ENCODE measurements at places on chromosomes 2 and 18.

DNA sequence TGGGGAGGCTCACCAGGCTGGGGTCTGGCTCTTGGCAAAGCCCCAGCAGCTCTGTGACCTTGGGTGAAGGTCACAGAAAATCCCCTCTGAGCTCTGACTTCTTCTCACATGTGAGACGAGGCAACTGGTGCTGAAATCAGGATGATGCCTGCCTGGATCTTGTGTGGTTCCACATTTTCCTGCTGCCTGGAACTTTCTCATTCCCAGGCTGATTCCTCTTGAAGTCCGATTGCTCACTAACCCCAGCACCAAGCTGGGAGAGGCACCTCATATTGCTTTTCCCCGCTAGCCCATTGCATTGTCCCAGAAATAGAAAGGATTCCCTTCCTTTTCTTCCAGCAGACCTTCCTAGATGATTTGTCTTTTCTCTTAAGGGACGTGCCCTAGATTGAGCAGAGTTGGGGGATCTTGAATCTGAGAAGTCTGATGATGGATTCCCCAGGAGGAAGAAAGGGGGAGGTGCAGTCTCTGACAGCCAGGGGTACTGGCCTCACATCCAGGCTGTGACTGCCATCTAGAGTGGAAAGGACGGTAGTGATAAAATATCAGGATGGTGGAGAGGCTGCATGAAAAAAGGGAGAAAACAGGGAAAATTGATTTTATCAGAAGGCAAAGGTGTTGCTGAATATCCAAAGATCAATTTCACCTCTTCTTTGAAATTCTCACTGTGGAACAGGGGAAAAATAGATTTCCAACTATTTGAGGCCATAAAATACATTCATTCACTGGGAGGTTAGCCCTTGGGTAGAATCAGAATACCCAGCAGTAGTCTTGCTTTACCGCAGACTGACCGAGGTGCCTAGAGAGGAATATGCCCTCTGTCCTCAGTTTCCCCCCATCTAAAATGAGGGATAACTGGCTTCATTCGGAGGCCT is 96.3 kb downstream of the FAM210A start:
- DNase-seq: no peak

- no peak for DNase-seq
Observed at GRCh38 chr2:221231511-221231910, 340.6 kb downstream of the EPHA4 start.

GRCh38 chr18:46291149-46291548 is 187.0 kb downstream of the HAUS1 start:
- no peak for DNase-seq

- no peak for DNase-seq
Observed at GRCh38 chr2:64769392-64770044, 115.8 kb upstream of the SERTAD2 start.

- no peak for DNase-seq
Observed at GRCh38 chr18:58140387-58141325, 96.6 kb downstream of the NEDD4L start.

- DNase-seq: no peak
Observed at GRCh38 chr2:58893656-58894351, 652.7 kb upstream of the FANCL start.

GRCh38 chr2:190420801-190421200 is 12.6 kb downstream of the MFSD6 start:
- DNase-seq: no peak

GRCh38 chr2:72138011-72138881 is 9.4 kb downstream of the CYP26B1 start:
- no peak for DNase-seq

- DNase-seq: no peak
Observed at GRCh38 chr2:128732976-128733431, 414.3 kb upstream of the HS6ST1 start.

- DNase-seq: no peak
Observed at GRCh38 chr2:84870306-84870705, 10.6 kb downstream of the TRABD2A start.

DNA sequence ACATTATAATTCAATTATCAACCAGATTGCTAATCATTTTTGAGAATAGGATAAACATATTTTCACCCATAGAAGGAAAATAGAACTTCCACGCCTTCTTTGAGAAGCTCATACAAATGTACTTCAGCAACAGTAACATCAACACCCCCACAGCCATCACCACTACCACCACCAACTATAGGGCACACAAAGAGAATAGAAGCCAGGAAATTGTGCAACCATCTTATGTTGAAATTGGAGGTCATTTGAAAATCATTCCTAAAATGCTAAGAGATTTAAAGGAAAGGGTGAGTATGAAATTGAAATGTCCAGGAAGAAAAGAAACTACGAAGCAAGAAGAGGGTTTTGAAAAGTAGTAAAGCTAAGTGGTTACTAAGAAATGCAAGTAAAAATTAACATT is 563.4 kb downstream of the ZNF804A start:
- no peak for DNase-seq

- no peak for DNase-seq
Observed at GRCh38 chr2:240814280-240814679, 5.7 kb downstream of the KIF1A start.

DNA sequence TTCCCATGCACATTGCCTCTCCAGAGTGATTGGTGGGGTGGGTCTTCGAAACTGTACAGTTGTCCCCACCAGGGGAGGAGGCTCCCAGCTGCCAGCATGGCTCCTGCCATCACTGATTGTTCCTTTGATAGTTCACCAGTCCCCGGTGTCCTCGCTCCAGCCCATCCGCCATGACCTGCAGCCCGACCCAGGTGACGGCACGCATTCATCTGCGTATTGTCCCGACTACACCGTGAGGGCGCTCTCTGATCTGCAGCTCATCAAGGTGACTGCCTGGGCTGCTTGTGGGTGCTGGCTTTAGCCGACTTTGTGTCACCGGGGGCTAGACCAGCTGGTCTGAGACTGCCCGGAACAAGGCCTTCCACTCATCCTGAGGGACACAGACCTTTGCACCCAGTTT is 12.4 kb downstream of the CNNM3 start:
- DNase-seq: no peak

- no peak for DNase-seq
Observed at GRCh38 chr2:200592406-200593075, 6.7 kb downstream of the AOX1 start.

DNA sequence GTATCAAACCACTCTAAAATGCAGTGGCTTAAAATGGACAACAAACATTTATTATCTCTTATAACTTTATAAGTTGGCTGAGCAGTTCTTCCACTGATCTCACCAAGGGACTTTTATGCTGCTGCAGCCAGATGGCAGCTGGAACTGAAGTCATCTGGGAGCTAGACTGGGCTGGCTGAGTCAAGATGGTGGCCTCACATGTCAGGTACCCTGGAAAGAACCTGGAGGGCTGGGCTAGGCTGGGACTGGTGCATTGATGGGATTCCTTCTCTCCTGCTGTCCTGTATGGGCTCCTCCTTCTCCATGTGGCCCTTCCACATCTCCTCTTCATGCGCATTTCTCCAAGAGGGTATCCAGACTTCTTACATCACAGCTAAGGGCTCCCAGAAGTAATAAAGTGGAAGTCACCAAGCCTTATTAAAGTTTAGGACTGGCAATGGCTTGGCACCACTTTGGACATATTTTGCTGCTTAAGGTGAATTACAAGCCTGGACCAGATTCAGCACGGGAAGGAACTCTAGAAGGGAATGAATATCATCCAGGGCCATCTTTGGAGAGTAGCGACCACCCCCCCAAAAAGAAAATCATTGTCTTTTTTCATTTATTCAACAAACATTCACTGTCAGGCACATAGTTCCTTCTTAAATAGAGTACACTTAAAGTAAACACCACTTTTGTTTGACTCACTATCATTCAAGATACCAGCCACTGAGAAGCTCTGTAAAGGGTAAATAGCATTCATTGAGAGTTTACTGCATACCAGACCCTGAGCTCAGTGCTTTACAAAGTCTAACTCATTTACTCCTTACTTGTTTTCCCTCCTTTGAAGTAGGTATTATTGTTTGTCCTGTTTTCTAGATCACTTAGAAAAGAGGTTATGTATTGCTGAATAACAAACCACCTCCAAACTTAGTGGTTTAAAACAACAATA is 138.0 kb downstream of the ZFP36L2 start:
- DNase-seq: no peak

GRCh38 chr2:15694589-15694986 is 102.9 kb downstream of the DDX1 start:
- DNase-seq: no peak

DNA sequence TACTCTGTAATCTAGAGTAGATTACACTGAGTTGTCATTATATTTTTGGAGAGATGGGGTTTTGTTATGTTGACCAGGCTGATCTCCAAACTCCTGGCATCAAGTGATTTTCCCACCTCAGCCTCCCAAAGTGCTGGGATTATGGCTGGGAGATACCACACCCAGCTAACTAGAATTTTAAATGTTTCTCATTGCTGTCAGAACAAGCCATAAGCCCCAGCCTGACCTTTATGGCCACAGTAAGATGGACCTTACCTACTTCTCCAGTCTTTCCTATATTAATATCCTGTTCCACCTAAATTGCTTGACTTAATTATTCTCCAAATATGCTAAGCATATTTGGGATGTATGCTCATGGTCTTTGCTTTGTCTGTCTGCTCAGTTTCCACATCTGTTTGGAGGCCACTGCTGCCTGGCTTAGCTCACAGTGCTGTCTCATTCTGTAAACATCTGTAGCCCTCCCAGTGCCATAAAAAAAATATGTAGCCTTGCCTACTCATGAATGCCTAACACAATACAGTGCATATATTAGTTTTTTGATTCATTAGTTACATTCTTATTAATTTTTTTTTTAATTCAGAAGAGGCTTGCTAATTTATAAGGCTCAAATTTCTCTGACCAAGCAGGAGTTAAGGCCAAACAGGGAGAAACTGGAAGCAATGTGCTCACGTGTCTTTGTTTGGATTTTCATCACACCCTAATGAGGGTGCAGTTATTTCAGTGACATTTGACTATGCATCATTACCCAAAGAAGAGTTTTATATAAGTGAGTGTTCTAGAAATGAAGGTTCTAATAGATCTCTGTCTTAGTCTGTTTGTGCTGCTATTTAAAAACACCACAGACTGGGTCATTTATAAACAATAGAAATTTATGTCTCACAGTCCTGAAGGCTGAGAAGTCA is 45.3 kb upstream of the PSME4 start:
- no peak for DNase-seq

GRCh38 chr2:129331638-129332037 is 647.8 kb upstream of the RAB6C start:
- no peak for DNase-seq

GRCh38 chr2:19687017-19687659 is 214.6 kb downstream of the TTC32 start:
- no peak for DNase-seq

- DNase-seq: no peak
Observed at GRCh38 chr2:1940679-1941078, 196.4 kb upstream of the PXDN start.

- DNase-seq: no peak
Observed at GRCh38 chr2:64423303-64423702, 30.7 kb upstream of the LGALSL start.

DNA sequence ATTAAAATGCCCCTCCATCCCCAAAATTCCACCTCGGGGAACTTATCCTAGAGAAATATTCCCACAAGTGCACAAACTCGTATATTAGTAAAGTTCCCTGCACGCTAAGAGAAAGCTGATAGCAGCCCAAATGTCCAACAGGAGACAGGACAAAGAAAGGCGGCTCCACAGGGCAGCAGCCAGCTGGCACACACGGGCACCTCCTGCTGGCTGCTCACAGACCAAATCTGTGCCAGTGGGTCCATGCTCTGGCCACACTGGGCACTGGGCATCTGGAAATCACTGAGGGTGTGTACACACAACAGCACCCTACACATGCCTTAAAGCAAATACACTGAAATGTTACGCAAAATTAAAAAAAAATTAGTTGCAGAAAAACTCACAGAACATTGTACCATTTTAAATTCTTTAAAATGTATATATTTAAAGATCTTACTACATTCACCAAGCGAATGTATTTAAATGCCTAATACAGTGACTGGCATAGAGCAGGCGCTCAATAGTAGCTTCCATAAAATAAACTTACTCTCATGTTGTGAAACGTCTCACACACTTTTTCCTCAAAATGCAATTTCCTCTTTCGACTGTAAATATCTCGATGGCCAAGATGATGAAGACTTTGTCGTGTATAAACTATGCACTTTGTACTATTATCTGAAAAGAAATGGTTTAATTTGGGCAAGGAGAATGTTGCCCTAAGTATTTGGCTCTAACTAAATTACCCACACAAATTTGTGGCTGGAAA is 19.4 kb downstream of the ZNF516 start:
- no peak for DNase-seq

DNA sequence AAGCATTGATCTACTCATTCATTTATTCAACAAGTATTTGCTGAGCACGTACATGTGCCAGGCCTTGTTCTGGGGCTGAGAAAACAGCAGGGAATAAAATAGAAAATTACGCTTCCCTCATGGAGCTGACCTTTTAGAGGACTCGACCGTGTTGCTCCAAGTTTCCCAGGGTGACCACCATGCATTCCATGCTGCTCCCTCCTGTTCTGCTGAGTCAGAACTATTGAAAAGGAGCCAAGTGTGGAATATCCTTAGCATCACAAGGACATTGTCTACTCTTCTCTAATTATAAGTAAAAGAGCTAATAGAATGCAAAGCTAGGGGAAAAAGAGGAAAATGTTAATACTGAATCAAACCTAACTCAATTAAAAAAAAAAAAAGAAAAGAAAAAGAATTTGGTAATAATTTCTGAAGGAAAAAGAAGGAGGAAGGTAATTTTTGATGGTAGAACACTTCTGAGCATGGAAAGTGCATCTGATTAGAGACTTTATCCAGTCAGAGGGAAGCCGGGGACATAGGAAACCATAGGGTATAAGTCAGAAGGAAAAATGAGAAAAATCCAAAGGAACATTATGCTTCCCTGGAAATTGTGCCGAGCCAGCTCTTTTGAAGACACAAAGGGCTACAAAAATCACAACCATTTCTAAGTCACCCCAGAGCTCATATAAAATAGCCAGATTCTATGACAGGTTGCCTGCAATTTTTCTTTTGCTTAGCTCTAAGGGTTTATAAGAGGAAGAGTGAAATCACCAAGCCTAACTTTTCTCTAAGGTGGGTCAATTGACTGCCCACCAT is 339.4 kb downstream of the RND3 start:
- DNase-seq: no peak

DNA sequence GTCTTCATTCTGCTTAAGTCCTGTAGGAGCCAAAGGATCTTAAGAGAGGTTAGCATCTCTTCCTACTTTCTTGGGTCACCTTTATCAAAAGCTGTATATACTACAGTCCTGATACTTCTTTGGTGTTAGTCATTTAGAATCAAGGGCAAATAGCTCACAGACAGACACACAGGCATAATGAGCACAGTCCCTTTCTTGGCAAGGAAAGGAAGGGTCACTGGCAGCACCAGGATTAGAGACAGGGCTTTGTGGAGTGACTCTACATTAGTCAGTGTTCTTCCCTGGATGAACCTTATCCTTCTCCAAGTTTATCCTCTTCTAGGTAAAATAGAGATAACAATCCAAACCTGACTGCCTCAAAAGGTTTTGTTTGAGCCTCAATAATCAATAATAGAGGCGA is 40.0 kb upstream of the NCKAP5 start:
- no peak for DNase-seq

GRCh38 chr2:63056107-63057050 is 5.7 kb downstream of the OTX1 start:
- DNase-seq: no peak
